T-helper 17 cell (primary cell): ENCODE measurements at places on chromosomes 7 and 10. TPM values are rescaled to one million over a fixed set of nuclear protein-coding genes. Genes with fewer than 3 reads are reported as not detected.

DNA sequence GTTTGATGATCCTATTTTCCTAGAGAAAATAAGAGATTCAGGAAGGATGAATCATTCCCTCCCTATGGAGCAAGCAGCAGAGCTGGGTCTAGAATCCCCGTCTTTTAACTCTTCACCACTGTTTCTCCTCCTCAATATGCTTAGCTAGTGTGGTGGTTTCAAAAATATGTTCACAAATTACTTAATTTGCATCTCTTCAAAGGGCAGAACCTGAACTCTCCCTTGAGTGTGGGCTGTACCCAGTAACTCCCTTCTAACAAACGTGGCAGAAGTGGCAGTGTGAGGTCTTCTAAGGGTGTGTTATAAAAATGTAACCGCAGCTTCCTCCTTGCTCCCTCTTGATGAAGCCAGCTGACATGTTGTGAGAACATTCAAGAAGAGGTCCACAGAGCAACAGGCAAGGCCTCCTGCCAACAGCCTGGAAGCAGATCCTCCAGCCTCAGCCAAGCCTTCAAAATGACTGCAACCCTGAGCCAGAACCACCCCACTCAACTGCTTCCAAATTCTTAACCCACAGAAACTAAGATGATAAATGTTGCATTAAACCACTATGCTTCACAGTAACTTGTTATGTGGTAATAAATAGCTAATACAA lies 36.6 kb downstream of the SRPK2 start:
- peak; percentile 13 for DNase-seq

DNA sequence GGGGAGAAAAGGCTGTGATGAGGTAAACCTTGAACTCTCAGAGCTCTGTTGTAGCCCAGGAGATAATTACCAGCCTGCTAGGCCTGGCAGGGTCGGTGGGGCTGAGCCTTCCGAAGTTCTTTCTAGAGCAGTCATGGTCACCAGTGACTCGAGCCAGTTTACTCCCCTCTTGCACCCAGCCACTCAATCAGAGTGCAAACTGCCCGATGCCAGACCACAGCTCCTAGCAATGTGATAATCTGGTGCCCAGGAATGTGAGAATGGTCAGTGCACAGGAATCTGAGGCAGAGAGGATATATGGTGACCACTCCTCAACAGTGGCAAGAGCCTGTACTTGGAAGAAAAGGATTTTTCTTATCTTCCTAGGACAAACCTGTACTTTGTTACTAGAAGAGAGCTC lies 46.4 kb upstream of the KMT2E start:
- DNase-seq = no peak

DNA sequence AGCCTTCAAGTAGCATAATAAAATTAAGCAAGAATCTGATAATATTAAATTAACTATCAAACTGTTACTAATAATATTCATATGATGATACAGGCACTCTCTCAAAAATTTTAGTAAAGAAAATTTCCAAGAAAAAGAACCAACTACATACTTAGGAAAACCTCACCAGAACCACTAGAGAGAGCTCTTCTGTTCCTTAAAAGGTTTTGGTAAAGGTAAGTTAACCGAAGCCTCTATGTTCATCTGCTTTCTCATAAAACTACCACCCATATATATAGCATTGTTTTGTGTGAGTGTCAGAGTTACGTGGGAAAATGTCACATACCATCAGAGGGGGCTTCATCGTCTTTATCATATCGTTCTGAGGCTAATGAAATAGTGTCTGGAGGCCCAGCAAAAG lies 20.7 kb downstream of the SKAP2 start:
- no peak for DNase-seq

- no peak for DNase-seq
These were observed 85.2 kb downstream of the ZRANB1 start for GRCh38 chr10:125026974-125027735.

DNA sequence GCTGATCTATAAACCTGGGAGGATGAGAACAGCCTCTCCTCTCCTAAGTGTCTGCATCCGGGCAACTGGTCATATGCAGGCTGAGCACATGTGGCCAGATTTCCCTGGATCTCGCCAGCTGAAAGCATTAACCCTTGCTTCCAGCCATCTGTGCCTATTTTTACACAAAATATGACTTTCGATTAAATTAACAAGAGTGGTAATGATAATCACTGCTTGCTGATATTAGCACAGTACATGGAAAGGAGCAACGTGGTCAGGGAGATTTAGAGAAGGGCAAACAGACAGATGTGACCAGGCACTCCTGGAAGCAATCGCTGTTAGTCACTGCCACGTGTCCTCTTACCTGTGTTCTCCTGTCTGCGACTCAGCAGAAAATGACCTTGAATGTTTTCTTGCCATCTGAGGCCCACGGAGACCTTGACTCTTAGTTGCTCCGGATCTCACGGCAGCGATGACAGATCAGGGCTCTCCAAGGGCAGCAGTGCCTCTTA lies 59.5 kb upstream of the NPTX2 start:
- no peak for DNase-seq

GRCh38 chr7:73860859-73861258 lies at the start of gene TMEM270:
Gene TMEM270, plus strand, starts transcription at chr7:73861159. Its CDS starts 36 bp downstream, at chr7:73861195.
- DNase-seq = no peak

GRCh38 chr10:14606633-14607032 lies 168.1 kb downstream of the FAM107B start:
- DNase-seq = no peak

- DNase-seq = no peak
These were observed 74.1 kb upstream of the PTPRZ1 start for GRCh38 chr7:121798896-121799295.

Gene SEMA3E
- total RNA-seq = not detected

DNA sequence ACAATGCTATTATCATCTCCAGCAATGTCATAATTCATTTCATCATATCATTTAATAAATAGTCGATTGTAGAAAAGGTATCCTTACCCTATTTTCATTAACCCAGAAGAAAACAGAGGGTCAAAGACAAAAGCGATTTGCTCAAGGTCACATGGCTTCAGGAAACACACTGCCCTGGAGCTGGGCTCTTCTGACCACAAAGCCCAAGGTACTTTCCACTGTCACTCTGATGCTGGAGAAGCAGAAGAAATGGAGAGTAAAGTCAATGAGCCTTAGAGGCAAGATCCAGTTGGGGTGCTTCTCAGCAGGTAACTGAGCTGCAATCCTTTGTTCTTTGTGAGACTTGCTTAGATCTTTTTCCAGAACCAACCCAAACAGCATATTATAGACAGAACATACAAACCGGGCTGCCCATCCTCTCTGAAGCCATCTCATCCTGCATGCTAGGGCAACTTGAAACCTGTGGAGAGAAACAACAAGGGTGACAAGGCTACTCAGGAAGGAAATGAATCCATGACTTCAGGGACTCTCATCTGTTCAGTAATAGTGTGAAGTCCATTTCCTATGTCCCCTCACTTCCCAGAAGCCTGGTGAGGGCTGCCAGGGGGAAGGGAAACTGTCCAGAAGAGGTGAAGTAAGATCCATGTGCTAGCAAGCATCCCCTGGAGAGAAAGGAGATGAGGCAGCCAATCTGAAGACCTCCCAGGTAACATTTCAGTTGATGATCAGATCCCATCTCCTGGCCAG lies 148.6 kb upstream of the SVIL start:
- DNase-seq = no peak

Gene ZNF394
- total RNA-seq = 189 TPM

DNA sequence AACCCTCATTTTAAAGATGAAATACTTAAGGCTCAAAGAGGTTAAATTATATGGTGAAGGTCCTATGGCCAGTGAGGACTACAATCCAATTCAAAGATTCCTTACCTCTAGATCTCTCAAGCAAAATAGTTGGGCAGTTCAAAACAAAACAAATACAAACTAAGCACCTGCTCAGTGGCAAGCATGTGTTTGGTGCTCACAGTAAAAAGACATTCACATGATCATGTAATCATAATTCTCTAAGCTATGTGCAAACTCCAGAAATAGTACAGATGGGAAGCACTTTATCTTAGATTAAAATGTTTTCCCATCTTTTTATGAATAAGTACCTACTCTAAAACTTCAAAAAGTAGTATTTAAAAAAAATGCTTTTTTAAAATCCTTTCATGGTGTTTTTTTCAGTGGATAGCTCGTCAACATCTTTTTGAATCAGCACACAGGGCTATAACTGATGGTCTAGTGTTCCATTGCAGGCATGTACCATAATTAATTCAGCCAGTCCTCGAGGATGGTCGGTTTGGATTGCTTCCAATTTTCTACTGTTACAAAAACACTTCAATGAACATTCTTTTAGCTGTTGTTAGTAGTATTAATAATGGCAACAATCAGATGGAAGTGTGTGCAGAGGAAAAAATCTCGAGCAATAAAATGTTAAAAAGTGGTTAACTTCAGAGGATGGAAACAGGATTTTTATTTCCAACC lies 58.4 kb downstream of the CHCHD3 start:
- DNase-seq = no peak

Gene ATOH7
- not detected for total RNA-seq

GRCh38 chr10:63209705-63210104 lies 76.6 kb downstream of the NRBF2 start:
- no peak for DNase-seq

Gene TMEM196
- not detected for total RNA-seq

- no peak for DNase-seq
These were observed 5.7 kb upstream of the ZYX start for GRCh38 chr7:143375298-143376034.

DNA sequence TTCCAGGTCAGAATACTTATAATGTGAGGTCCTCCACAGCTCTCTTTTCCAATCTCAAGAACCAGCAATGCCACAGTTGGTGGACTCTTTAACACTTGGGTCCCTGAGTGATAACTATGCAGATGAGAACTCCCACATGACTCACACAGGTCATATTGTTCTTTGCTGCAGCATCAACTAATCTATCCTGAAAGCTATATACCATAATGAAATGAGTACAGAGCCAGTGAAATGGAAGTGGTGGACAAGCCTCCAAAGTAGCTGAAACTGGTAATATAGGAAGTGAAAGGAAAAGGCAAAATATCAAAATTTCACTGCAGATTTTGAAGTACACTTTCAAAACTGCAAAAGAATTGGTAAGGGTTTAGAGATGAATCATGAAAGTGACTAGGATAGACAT lies 45.6 kb downstream of the SORCS1 start:
- DNase-seq = no peak

Gene ABCC2
- 3.2 TPM for total RNA-seq

GRCh38 chr7:130902755-130903357 lies 168.8 kb upstream of the KLF14 start:
- no peak for DNase-seq

DNA sequence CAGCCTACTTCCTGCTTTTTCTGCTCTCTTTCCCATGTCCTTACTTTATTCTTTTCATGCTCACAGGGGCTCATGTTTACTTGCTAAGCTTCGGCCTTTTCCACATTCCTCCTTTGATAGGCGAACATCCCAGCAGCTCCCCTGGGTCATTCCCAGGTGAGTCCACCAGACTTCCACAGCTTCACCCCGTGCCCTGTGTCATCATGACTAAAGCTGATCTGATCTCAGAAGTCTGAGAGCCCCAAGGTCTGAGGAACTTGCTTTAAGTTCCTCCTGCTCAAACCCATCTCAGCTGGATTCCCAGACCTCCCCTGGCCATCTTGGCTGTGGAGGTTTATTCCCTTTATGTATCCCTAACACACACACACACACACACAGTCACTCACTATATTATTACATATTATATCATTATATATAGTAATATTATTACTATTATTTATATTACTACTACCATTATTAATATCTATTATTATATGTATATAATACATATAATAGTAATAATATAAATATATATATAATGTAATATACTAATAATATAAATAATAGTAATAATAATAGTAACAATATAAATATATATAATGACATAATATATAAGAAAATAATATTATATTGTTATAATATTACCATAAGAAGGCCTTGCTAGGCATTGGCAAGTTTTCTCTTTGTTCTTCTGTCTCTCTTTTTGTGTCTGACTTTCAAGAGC lies 295.9 kb downstream of the PTEN start:
- no peak for DNase-seq

DNA sequence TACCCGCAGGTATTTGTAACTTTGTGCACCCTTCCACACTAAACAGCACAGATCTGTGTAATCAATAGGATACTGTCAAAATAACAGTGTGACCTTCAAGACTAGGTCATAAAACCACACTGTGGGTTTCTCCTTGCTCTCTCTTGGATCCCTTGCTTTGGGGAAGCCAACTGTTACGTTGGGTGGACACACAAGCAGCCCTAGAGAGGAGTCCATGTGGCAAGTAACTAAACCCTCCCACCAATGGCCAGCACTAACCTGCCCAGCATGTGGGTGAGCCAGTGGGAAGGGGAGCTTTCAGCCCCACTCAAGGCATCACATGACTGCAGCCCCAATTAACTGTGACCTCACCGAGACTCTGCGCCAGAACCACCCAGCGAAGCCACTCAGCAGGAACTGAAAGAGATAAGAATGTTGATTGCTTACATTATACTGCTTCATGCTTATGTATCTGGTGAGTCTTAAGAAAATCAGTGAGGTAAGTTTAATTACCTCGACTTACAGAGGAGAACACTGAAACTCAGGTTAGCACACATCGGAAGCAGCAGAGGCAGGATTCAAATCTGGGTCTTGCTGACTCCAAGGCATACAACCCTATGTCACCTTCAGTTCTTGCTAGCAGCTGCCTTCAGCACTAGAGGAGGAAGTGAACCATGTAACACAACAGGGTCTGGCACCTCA lies 9.4 kb upstream of the ZC3HAV1 start:
- DNase-seq = no peak

Gene FXYD4
- total RNA-seq = not detected

DNA sequence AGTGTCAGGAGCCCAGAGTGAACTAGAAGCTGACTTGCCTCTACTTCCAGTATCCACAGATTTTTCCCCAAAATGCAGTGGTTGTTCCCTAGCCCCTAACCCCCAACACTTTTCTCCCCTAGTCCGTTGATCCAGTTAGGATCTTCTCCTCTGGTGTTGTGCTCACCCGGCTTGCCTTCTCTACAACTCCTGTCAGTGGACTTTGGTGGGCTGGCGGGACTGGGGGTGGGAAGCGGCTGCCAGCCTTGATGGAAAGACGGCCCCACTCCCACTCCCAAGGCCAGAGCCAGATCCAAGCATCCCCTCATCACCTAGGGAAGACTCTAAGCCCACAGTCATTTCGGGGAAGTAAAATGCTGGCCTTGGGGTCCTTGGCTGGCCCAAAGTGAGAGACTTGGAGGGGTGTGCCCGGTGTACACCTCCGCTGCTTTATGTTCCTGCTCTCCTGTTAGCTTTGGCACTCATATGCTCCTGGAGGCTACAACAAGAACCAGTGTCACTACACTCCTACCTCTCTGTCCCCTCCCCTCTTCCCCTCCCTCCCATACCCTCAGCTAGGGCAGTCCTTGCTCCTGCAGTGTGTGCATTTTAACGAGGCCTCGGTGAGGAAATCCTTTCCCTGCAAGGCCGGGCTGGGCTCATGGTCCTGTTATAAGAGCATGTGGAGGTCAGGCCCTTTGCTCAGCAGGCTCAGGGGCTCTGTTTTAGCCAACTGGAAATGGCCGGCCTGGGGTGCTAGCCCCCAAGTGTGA lies 930 bp upstream of the HOXA10 start:
- peak; percentile 6 for DNase-seq

Gene FANK1
- total RNA-seq = 0.60 TPM

GRCh38 chr10:76514869-76515268 lies 1083.4 kb downstream of the LRMDA start:
- DNase-seq = no peak

Gene SEC31B
- total RNA-seq = 70.3 TPM

Gene FIS1
- total RNA-seq = 80.5 TPM

Gene AGMO
- total RNA-seq = not detected

Gene RNF32
- 1.8 TPM for total RNA-seq

Gene PLXNA4
- total RNA-seq = 11.7 TPM
